ENCODE measurements at places on chromosomes 1 and 21. TPM values are rescaled to one million over a fixed set of nuclear protein-coding genes. Genes with fewer than 3 reads are reported as not detected.

Gene CD101
- 0.19 TPM for total RNA-seq

Gene BCL2L15
- total RNA-seq: 0.93 TPM

Gene UCHL5
- 77.5 TPM for total RNA-seq

Gene IRF6
- 0.07 TPM for total RNA-seq

Gene S100A3
- not detected for total RNA-seq

GRCh38 chr1:148383966-148384365 lies 99.1 kb downstream of the PPIAL4G start:
- DNase-seq: no peak
- no peaks in the 10 kb centered on the region for H3K27me3 ChIP-seq
- H3K4me1 ChIP-seq: peaks cover 30% of the 10 kb centered on the region
- H3K4me3 ChIP-seq: no peak overlapping the region
- no peak overlapping the region for H3K27ac ChIP-seq

GRCh38 chr21:34073749-34074282 lies 438 bp downstream of the MRPS6 start:
- peak overlapping the region; percentile 87 for H3K27ac ChIP-seq
- H3K4me1 ChIP-seq: peaks cover 46% of the 10 kb centered on the region
- H3K36me3 ChIP-seq: peaks cover 40% of the 10 kb centered on the region
- H3K27me3 ChIP-seq: no peaks in the 10 kb centered on the region

DNA sequence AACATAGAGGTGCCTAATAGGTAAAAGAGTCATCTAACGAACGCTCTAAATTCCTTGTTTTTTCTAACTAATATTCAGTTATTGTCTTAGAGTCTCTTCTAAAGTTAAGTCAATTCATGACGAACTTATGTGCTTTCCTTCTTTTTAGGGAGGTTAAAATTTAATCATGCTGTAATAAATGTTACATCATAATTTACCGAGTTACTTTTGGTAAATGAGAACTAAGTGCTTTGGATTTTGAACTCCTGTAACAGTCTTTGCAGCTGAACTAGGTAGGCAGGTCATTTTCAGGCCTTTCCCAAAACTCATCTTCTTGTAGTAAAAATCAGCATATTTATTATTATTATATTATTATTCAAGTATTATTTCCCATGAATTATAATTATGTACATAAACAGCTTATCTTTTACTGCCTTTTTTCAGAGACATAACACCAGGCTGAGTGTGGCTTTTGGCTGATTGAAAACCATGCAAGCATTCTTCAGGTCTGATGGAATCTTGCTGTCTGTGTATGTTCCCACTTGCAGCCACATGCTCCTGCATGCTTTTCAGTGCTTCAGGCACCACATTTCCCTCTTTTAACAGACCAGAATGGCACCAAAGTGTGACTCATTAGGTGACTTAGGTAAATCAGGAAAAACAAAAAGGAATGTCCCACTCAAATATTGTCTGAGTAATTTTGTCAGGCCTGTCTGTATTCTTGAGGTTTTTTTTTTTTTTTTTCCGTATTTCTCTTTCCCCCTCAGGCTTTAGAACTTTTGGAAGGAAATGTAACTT lies 81.0 kb upstream of the CD55 start:
- peaks cover 5% of the 10 kb centered on the region for H3K27me3 ChIP-seq
- no peaks in the 10 kb centered on the region for H3K4me1 ChIP-seq
- H3K4me3 ChIP-seq: no peak overlapping the region
- H3K27ac ChIP-seq: no peak overlapping the region
- no peak for DNase-seq
- H3K36me3 ChIP-seq: no peaks in the 10 kb centered on the region

DNA sequence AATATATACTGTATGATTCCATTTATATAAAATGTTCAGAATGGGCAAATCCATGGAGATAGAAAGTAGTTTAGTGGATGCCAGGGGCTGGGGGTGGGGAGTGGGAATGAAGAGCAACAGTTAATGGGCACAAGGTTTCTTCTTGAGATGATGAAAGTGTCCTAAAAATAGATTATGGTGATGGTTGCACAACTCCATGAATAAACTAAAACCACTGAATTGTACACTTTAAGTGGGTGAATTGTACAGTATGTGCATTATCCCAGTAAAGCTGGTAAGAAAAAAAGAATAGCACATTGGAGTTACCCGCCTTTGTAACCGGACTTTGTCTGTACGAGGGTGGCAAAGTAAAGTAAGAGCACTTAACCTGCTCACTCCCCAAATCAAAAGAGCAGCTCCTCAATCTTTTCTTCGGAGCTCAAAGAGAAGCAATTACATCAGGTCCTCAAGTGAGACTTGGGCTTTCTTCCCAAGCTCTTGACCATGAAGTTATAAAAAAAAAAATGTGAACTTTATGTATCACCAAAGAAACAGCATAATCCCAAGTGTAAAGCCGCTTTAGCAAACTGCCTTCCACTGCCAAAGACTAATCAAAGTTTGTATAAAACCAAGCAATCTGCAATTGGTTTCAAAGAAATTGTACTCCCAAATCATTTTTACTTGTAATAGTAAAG lies 32.1 kb downstream of the ALDH9A1 start:
- no peak overlapping the region for H3K27ac ChIP-seq
- no peak for DNase-seq
- peaks cover 9% of the 10 kb centered on the region for H3K4me1 ChIP-seq

DNA sequence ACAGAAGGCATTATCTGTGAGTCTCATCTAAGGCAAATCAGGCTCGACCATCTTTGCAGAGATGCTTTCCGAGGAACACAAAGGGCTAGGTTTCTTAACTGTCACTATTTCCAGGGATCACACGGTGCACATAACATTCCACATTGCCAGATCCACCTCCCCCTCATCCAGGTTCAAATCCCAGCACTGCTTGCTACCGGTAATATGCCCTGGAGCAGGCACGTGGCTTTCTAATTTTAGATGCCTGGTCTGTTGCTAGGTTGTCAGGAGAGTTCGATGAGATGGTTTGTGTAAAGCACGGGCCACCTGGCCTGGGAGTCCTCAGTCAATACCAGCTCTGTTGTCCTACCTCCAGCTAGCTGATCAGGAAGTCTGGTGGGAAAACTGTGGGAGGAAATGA lies 598.6 kb downstream of the NPHP4 start:
- H3K4me3 ChIP-seq: no peak overlapping the region
- H3K4me1 ChIP-seq: peaks cover 31% of the 10 kb centered on the region
- H3K27ac ChIP-seq: no peak overlapping the region
- H3K27me3 ChIP-seq: no peaks in the 10 kb centered on the region

Data from activated CD4-positive, alpha-beta memory T cell treated with anti-CD3 and anti-CD28 coated beads for 36 hours (primary cell).